SK-N-MC (cell line): ENCODE measurements at places on chromosomes 1 and 21.

DNA sequence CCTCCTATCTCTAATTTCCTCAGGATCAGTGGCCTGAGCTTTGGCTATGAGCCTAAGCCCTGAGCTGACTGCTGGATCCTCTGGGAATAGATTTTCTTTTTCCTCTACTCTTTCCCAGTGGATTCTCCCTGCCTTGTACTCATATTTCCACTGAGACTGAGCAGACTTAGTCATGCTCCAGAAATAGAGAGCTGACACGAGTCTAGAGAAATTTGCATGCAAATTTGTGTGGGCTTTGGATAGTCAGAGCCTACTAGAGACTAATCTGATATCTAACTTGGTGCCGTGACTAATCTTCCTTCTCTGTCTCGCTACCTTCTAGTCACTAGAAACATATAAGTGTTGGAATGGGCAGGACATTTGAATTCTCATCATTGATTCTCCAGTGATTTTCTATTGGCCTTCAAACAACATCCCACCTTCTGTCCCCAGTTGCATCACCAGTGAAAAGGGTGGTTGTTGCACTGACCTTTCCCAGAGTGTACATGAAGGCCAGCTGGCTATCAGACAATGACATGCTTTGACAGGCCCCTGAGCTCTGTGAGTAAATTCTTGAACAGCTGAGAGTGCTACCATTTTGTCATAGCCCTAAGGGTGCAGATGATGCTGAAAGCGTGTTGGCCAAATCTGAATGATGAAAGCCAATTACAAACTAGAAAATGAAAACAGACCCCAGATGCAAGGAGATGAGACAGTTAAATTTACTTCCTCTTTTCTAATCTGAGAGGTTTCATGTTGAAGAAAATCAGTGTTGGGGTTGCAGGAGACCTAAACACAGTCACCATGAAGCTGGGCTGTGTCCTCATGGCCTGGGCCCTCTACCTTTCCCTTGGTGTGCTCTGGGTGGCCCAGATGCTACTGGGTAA is at the start of gene FCRLA:
Gene FCRLA (plus strand): TSS at position 748 of the 866 bp plus-strand sequence. CDS start 36 bp downstream, at position 784.
- no peak for DNase-seq

GRCh38 chr1:175665616-175666015 is 77.8 kb downstream of the TNR start:
- no peak for DNase-seq

GRCh38 chr1:69421286-69421685 is 146.4 kb upstream of the LRRC7 start:
- DNase-seq: no peak

DNA sequence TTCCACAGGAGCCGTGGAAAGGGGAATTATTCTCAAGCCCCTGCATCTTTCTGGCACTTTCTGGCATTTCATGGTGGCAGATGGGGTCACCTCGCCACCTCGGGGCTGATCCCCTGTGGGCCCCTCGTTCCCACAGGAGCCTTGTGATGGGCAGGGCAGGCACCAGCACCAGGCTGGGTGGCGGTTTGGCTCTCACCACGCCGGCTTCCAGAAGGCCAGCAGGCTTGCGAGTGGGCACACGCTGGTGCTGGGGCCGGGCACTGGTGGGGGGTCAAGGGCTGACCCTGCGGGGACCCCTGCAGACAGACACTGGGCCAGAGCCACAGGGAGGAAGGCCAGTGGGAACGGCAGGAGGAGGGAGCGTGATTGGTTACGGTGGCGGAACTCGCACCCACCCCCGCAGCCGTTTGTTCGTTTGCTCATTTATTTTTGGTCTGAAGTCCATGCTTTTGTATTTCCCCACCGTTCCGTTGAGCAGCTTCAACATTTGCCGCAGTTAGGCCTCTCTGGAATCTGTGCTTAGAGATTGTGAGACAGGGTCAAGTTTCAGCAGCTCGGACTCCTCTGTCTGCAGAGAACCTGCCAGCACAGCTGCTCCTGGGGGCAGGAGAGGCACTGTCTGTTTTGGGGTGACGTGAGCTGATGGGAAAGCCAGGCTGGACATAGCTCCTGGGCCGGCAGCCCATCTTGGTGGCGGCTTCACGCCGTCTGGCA is 5.3 kb downstream of the COL18A1 start:
- DNase-seq: no peak

DNA sequence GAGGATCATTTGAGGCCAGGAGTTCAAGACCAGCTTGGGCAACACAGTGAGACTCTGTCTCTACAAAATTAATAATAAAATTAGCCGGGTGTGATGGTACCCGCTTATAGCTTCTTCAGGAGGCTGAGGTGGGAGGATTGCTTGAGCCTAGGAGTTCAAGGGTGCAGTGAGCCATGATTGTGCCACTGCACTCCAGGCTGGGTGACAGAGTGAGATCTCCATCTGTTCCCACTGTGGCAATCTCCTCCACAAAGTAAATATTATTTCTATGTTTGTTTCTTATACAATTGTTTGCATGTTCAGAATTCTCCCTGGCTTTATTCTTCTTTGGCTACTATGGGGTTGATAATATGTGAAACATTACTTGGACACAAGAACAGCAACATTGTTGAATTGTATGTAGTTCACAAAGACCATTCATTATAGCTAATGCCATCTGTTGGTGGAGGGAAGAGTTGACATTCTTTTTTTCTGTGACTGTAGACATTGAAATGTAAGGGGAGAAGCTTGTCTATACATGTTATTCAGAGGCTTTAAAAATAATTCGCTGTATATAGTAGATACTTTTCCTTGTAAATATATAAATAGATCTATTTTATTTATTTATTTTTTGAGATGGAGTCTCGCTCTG is 47.8 kb upstream of the SRSF10 start:
- DNase-seq: no peak

- no peak for DNase-seq
Measured at GRCh38 chr1:207904391-207904790, 6.5 kb downstream of the CD34 start.

DNA sequence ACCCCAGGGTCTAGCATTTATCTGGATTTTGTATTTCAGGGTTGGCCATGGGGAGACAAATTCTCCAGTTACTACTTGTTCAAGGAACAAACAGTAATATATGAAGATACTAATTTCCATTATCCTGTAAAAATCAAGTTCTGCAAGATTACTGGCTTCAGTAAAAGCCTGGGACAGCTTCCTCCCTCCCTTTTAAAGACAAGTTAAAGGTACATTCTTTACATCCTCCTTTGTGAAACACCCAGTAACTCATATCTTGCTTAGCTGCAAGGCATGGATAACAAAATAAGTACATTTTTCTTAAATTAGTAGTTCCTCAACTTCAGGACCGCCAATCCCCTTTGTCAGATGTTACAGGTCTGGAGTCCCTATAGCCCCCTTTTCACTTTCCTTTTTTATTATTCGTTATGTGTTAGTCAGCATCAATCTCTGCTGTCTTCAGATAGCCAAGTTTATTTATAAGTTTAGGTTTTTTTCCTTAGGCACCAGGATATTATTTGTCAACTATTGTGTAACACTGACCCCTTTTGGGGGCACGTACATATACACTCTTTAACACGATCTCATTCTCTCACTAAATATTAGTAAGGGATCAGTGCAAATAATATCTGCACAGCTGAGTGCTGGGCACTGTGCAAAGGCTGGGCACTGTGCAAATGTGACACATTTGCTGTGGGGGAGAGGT is 9.8 kb downstream of the ERRFI1 start:
- no peak for DNase-seq

- DNase-seq: no peak
Measured at GRCh38 chr1:237281481-237281880, 239.5 kb downstream of the RYR2 start.

GRCh38 chr1:236148470-236148845 is 6.1 kb downstream of the GPR137B start:
- no peak for DNase-seq

- DNase-seq: no peak
Measured at GRCh38 chr1:207811920-207812720, 60.3 kb downstream of the CD46 start.

- DNase-seq: no peak
Measured at GRCh38 chr1:154533952-154534844, 24.3 kb downstream of the UBE2Q1 start.

DNA sequence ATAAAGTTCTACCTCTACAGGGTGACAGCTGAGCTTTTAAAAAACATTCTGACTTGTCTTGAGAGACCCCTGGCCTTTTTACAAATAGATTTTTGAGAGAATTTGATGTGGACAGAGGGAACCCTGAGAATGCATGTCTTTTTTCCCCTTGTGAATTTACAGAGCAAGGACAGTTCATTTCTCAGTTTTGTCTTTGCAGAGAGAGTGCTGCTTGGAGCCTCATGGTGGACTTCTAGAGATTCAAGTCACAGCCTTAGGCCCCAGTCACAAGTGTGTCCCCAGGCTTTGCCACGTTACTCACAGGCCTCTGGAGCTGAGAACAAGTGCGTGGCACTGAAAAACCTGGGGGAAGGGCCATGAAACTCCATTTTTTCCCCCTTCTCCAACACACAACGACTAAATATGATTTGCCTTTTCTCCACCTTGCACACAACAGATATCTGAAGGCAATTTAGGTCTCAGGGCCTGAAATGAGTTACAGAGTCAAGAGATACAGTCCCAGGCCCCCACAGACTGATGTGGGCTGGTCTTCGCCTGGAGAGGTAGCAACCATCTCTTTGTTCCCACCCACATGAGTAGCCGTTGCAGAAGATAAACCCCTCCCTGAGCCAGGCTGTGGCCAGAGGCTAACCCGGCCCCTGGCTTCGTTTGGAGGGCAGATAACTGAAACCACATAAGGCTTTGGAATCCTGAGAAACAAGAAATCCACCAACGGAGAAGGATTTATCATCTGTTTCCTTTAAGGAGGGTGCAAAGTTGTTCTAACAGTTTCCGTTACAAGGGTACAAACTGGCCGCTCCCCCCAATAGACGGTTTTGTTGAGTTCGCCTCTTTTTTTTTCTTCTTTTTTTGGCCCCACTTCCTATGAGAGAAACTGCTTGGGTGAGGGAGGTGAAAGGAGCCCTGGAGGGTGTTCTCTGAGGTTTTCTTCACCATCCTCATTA is 1.0 kb upstream of the PIGV start:
- DNase-seq: no peak

DNA sequence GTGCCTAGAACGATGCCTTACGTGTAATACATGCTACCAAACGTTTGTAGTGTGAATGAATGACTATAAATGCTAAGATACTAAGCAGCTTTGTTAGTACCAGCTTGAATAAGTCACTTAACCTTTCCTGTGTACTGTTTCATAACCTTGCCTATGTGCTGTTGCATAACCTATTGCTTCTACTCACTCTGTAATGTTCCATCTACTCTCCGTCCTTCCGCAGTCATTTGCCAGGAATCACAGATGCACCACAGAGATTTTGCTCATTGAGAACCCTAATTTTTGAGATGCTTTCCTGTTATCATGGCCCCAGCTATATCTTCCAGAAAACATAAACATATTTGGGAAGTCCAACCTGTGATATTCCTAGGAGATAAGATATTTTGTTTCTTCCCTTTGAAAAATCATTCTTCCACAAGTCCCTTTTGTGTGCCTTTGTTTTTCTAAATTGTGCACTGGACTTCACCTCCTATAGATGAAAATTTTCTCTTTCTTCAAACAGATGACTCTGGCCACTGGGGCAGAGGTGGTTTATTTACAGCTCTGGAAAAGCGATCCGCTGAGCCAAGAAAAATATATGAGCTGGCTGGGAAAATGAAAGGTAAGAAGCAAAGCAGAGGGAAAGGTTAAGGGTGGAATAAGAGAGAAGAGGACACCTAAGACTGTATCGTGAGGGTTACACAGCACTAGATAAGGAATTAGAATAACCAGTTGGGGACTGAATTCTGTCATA is 44.8 kb downstream of the CHD1L start:
- DNase-seq: no peak

DNA sequence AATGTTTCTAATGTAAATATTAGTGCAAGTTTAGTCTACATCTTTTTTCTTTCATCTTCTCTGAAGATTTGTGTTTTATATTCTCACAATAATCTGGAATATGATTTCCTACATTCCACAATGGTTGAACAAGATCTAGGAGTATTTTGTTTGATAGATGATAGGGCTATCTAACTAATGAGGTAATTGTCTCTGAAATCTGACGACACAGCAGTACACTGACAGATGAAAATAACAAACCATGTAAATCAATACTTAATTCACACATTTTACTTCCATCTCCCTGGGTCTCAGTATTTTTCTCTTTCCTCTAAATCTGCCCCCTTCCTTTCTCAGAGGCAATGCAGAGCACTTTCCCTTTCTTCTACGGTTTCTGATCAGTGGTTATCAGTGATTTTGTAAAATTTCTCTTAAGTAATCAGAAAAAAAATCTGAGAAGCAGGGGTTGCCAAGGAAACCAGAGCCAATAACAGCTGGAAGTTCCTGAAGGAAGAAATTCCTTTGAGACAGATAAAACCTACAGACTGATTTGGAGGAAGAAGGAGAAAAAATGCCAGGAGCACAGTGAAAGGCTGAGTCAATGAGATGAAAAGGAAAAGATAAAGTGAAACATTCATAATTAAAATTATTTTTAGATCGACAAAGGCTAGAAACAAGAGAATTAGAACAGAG is 7.3 kb upstream of the ANKRD13C start:
- DNase-seq: peak; percentile 83

- peak; percentile 20 for DNase-seq
Measured at GRCh38 chr1:205255941-205256780, 28.4 kb downstream of the TMCC2 start.

- DNase-seq: no peak
Measured at GRCh38 chr1:184366997-184367396, 19.8 kb upstream of the C1orf21 start.

DNA sequence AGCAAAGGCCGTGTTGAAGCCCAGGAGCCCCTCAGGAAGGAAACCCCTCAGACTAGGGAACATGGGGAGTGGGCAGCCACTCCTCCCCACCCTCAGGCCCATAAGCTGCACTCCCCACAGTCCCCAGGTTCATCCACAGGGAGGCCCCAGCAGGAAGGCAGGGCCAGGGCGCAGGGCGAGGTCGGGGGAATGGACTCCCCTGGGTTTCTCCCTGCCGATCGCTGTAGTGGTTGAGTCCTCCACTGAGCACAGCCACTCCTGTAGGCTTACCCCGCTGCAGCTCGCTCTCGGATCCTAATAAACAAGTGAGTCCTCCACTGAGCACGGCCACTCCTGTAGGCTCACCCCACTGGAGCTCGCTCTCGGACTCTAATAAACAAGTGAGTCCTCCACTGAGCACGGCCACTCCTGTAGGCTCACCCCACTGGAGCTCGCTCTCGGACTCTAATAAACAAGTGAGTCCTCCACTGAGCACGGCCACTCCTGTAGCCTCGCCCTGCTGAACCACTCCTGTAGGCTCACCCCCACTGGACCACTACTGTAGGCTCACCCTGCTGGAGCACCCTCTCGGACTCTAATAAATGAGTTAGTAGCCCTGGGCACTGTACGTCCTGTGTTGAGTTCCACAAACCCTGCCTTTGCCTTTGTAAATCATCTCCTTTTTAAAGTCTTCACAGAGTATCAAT is 16.2 kb upstream of the COL18A1 start:
- DNase-seq: no peak

GRCh38 chr1:175146529-175147213 is 45.9 kb downstream of the KIAA0040 start:
- DNase-seq: no peak

- no peak for DNase-seq
Measured at GRCh38 chr1:187261637-187262036, 432.9 kb downstream of the PLA2G4A start.

- no peak for DNase-seq
Measured at GRCh38 chr1:190906206-190906725, 428.6 kb upstream of the BRINP3 start.
